ENCODE measurements at places on chromosomes 3 and 15.

DNA sequence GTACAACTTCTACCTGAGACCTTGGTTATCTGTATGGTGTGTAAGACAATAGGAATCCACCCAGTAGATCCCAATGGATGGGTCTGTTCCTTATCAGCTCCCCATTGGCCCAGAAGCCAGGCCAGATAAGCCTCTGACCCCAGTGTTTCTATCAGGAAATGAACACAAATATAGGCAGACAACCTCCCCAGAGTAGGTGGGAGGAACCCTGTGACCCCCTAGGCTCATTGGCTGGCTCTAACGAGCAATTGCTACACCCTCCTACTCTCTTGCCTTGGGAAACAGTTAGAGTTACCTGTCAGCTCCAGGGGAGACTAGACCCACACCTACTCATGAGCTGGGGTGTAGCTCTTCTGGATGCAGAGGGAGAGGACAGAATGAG lies 299.9 kb downstream of the UACA start:
- no peak for DNase-seq

DNA sequence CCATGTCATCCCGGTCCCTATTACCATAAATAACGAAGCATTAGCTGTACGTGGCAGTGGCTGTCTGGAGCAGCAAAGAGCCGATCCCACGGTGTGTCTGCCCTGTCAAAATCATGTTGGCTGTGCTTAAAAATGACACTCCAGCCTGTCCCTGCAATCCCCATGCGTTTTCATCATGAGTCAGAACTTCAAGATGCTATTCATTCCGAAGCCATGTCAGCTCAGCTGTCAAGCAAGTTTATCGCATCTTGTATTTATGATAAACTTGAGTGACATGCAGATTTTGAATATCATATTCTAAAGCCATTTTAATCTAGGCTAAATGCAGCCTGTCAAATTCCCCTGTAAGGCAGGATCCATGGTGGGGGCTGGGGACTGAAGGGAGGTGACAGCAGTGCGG lies 152.4 kb downstream of the TJP1 start:
- DNase-seq: no peak

GRCh38 chr15:40441565-40442531 lies 1.1 kb downstream of the BAHD1 start:
- DNase-seq: no peak

DNA sequence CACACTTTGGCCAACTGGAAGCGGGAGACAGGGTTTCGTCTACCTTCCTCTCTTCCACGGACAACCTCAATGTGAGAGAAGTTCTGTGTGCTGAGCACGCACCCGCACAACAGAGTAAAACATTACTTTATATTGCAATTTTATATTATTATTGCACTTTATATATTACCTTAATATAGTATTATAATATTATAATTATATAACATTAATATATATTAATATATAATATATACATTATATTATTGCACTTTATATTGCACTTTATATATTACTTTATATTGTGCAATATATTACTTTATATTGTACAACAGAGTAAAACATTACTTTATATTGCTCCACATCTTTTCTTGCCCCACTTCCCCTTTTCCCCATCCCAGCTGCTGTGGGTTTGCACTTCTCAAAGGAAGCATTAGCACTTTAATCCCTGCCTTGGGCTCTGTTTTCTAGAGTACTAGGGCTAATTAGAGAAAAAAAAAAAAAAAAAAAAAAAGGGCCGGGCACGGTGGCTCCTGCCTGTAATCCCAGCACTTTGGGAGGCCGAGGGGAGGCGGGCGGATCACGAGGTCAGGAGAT lies 76.4 kb upstream of the SLC4A7 start:
- DNase-seq: no peak

GRCh38 chr3:103218793-103219192 lies 784.0 kb downstream of the ZPLD1 start:
- no peak for DNase-seq

DNA sequence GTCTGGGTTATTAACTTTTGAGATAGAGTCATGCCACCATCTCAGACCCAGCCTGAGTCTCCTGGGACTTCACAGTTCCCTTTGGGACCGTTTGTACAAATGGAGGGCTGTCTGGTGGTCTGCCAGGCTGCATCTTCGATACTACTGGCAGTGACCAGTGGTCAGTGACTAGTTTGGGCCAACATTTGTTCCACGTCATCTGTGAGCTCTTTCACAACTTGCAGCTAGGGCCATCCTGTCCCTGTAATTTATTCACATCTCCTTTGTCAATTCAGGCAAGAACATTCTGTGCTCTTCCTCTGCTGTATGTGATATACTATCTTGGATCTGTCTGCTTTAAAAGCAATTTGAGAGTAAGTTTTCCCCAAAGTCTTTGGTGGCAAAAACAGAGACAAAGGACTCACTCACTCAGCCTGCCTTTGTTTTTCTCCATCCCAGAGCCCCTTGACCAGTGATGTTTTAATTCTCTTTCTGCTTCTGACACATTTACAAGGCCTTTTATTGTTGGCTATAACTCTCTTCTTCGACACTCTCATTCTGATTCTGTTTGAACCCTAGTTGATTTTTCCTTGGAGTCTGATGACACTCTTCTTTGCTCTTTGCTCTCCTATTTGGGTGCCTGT lies 353.4 kb downstream of the EPHB1 start:
- DNase-seq: no peak

DNA sequence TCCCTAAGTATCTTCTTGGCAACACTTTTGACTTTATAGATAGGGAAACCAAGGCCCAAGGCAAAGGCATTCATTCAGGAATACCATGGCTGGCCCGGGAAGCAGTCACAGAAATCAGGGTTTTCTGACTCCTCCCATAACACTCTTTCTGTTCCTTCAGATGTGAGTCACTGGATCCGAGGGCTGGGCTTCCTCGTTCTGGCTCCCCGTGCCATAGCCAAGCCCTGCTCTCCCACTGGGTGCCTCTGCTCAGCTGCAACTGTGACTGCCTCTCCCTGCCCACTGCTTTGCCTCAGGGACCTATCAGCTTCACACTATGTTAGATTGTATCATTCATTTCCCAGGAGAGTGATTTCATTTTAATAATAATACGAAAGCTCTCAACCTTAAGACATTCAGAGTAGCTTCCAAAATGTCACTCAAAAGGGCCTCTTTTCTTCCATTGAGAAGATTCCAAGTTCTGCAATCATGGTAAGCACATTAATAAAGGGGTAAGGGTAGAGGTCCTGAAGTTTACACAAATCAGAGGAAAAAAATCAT lies 50.2 kb downstream of the GABRB3 start:
- DNase-seq: no peak

DNA sequence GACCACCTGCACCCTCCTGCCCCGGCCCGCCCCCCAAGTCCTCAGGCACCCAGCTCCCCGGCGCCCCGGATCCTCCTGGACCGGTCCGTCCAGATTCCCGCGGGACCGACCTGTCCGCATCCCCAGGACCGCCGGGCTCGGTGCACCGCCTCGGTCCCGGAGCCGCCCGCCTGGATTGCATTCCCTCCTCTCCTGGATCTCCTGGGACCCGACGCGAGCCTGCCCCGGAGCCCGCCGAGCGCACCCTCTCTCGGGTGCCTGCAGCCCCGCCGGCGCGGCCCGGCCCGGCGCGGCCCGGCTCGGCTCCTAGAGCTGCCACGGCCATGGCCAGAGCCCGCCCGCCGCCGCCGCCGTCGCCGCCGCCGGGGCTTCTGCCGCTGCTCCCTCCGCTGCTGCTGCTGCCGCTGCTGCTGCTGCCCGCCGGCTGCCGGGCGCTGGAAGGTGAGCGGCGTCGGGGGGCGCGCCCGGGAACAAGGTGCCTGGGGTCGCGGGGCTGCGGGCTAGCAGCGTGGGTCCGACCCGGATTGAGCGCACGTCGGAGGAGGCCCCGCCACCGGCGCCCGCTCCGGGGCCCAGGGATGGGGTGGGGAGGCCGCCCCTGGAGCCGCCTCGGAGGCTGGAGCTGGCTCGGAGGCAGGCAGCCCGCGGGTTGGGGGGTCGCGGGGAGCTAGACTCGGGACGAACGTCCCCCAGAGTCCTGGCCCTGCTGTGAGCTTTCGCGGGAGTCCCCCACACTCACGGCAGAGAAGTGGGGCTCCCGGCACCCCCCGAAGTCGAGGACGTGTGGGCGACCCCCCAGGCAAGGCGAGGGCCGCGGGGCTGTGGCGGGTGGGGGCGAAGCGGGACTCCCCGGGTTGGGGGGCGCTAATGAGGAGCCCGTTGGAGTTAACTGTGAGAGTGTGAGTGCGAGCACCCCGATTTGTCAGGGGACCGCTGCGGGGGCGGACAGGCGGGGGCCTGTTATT lies 610 bp downstream of the EPHB3 start:
- DNase-seq: no peak

- DNase-seq: no peak
These were observed 25.6 kb downstream of the DCUN1D1 start for GRCh38 chr3:182954553-182955235.

DNA sequence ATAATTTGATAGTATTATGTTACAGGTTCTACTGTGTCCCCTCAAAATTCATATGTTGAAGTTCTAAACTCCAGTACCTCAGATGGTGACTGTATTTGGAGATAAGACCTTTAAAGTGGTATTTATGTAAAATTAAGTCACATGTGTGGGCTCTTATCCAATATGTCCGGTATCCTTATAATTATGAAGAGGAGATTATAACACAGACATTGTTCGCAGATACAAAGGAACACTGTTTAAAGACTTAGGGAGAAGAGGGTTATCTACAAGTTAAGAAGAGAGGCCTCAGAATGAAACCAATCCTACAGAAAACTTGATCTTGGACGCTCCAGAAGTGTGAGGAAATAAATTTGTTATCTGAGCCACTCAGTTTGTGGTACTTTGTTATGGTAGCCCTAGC lies 50.9 kb downstream of the DPH6 start:
- DNase-seq: no peak

DNA sequence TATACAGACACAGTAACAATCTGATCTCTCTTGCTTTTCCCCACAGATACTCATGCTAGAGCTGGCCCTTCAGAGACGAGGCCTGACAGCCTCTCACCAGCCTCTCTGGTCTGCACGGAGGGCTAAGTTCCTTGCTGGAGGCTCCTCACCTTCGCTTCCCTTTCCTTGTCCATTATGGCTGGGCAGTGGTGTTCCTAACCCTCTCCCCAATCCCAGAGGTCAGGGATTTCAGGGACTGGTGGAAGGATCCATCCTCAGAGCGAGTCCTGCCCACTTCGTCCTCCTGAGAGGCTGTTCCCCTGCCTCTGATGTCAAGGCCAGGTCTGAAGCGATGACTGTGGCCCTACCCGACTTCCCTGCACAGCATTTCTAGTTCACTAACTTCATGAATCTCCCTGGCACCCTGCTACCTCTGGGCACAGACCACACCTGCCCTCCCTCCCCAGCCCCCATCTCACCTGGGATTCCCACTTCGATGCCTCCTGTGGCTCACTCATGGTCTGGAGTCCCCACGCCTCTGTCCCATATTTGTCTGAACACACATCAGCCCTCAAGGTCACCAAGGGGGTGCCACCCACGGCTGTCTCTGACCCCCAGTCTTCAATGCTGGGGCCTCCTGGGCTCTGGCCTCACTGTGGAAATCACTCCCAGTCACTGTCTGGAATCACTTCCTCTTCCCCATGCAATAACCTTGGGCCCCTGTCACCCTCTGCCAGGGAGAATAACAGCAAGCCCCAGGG lies 124.9 kb upstream of the PRR20G start:
- DNase-seq: no peak

DNA sequence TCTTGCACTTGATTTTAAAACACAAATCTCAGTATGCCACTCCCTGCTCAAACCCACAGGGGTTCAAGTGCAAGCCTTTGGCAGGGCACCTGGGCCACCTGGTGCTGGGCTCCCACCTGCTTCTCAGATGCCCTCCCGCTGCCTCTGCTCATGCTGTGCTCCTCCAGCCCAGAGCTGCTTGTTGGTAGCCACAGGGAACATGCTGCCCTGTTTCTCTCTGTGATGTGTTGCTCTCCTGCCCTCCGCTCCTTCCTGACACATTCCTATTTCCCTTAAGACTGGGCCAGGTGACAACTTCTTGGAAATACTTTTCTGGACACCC lies 27.1 kb upstream of the KY start:
- DNase-seq: no peak

DNA sequence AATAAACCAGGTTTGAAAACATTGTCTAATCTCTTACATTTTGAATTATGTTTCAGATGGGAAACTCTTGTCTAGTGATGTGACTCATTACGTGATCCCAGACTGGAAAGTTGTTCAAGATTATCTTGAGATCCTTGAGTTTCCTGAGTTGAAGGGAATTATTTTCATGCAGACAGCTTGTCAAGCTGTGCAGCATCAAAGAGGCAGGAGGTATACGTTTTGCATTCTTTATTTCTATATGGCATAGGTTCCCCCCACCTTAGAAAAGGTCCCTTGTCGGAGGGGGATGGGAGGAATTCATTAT lies 1.5 kb downstream of the DIS3L start:
- DNase-seq: no peak

- no peak for DNase-seq
These were observed 2.0 kb downstream of the ABTB1 start for GRCh38 chr3:127674790-127675189.

GRCh38 chr15:91927585-91927984 lies 74.1 kb downstream of the SLCO3A1 start:
- no peak for DNase-seq

- no peak for DNase-seq
These were observed 64.3 kb downstream of the TSC22D2 start for GRCh38 chr3:150472421-150472820.

DNA sequence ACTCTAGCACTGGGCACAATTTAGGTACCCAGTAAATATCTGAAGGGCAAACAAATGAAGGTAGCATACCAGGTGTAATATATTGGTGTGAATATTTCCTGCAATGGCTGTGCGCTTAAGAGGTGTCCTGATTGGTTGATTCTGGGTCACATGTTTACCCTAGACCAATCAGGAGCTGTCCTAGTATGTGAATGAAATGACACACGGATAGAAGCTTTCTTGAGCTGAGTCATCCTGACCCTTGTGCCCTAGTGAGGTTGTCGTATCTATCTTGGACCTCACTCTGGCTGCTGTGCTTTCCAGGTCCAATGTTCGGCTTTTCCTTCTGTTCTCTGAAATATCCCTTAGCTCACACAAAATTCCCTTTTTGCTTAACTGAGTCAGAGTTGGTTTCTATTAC lies 58.1 kb upstream of the FOXP1 start:
- no peak for DNase-seq

DNA sequence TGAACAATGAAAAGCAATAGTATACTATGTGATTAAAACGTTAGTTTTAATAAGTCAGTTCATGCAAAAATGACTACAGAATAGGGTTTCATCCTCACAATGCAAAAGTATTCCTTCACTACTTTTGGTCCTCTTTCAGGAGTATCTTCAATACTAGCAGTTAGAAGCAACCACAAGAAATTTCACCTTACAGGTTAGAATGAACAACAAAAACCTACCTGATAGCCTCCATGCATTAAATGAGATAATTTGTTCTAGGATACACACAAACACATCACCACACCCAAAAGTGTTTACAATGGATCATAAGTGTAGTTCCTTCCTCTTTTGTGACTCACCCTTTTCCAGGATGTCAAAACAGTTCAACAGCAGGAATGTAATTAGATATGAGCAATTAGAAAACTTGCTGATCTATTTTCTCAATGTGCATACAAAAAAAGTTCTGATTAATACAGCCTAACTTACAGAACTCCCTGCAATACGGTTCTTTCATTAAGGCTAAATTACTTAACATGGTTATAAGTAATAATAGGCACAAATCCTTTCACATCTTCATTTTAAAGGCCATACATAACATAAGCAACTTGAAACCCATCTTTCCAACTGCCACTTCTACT lies 21.6 kb downstream of the UACA start:
- DNase-seq: no peak

GRCh38 chr3:191424881-191425280 lies 36.1 kb upstream of the PYDC2 start:
- no peak for DNase-seq

- no peak for DNase-seq
These were observed 75.0 kb downstream of the SEMA5B start for GRCh38 chr3:122952520-122952919.
